ENCODE measurements at places on chromosomes 12 and 14. TPM values are rescaled to one million over a fixed set of nuclear protein-coding genes. Genes with fewer than 3 reads are reported as not detected.

GRCh38 chr12:70608184-70608583 is 29.0 kb downstream of the PTPRB start:
- DNase-seq: no peak

GRCh38 chr12:57590479-57590863 is 521 bp upstream of the PIP4K2C start:
- DNase-seq: no peak

DNA sequence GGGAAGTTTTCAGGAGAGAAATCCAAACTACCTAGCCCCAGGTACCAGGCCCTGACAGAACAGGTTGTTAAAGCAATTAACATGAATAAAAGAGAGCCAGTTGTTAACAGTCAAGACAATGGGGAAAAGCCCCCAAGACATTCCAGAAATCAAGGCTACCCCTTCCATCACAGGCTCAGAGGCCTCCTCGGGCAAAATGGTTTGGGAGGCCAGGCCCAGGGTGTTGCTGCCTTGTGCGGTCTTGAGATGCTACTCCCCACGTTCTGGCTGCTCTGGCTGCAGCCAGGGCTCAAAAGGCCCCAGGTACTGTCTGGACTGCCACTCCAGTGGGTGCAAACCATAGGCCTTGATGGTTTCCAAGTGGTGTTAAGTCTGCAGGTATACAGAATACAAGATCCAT is 7.0 kb downstream of the CRY1 start:
- no peak for DNase-seq

- DNase-seq: no peak
Observed at GRCh38 chr14:95220663-95221231, 63.4 kb upstream of the DICER1 start.

GRCh38 chr12:40325349-40325960 is 100.7 kb downstream of the LRRK2 start:
- no peak for DNase-seq

The EFS gene
- total RNA-seq: 9.0 TPM

The R3HDM2 gene
- total RNA-seq: 8.7 TPM

Measured in MG63 (cell line).